ENCODE measurements at places on chromosomes 6 and 20.

GRCh38 chr20:22904905-22905304 lies 130.2 kb upstream of the SSTR4 start:
- DNase-seq: no peak

DNA sequence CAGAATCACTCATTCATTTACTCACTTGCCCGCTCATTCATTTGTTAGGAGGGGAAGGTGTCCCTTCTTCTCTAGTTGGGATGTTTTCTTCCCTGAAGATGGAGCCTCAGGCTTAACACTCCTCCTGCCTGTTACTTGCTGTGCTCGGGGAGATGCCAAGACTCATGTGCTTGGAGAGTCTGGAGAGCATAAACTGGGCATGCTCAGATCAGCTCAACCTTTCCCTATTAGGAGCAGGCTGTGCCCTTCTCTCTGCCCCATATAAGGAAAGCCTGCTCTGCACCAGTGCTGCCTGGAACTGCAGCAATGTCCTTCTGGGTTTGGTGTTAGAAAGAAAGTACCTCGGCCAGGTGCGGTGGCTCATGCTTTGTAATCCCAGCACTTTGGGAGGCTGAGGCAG lies 18.0 kb upstream of the UBE2V1 start:
- no peak for DNase-seq

GRCh38 chr6:157145656-157146285 lies 177.5 kb downstream of the TMEM242 start:
- no peak for DNase-seq

- DNase-seq: no peak
These were observed 18.4 kb upstream of the SPAG4 start for GRCh38 chr20:35597186-35597585.

GRCh38 chr20:31821427-31821826 lies 2.3 kb downstream of the MYLK2 start:
- DNase-seq: no peak

GRCh38 chr6:70337743-70338105 lies 34.8 kb upstream of the COL9A1 start:
- DNase-seq: no peak

- no peak for DNase-seq
These were observed 47.9 kb downstream of the ELMO2 start for GRCh38 chr20:46358346-46359058.

- no peak for DNase-seq
These were observed 45.3 kb downstream of the ZNF292 start for GRCh38 chr6:87200469-87201175.

- no peak for DNase-seq
These were observed 47.2 kb downstream of the FAM209B start for GRCh38 chr20:56580226-56580625.

DNA sequence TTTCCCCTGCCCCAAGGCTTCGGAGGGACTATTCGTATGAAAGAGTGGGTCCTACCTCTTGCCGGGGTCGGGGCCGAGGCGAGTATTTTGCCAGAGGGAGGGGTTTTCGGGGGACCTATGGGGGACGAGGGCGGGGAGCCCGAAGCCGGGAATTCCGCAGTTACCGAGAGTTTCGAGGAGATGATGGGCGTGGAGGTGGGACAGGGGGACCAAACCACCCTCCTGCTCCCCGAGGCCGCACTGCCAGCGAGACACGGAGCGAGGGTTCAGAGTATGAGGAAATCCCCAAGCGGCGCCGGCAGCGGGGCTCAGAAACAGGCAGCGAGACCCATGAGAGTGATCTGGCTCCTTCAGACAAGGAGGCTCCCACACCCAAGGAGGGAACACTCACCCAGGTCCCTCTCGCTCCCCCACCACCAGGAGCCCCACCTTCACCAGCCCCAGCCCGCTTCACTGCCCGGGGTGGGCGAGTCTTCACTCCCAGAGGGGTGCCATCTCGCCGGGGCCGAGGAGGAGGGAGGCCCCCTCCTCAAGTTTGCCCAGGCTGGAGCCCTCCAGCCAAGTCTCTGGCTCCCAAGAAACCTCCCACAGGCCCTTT lies 11.3 kb downstream of the PRRC2A start:
- DNase-seq: no peak

DNA sequence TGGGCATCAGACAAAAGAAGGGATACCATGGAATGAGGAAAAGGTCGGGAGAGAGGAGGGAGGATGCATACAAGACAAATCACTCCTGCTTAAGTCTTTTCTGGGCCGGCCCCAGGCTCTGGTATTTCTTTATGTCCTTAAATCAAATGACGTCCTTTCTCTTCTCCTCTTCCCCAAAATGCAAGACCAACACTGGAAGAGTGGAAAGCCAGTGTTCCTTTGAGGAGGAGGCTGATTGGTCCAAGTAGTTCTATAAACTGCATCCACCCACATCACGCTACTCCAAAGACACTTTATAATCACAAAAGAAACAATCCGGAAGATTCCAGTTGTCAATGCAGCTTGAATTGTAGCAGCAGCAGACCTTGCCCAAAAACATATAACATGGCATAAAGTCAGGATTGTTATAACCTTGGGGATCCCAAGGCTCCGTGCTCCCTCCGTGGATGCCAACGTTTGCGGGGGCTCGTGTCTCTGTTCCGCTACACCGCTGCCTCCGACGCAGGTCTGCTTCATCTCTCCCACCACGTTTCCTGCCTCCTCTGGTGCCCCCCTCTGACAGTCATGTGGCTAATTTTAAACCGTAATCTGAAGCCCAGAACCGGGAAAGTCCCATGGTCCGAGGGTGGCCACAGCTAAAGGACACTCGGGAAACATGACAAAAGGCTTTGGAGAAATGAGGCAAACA lies 47.1 kb downstream of the MCUR1 start:
- DNase-seq: no peak

DNA sequence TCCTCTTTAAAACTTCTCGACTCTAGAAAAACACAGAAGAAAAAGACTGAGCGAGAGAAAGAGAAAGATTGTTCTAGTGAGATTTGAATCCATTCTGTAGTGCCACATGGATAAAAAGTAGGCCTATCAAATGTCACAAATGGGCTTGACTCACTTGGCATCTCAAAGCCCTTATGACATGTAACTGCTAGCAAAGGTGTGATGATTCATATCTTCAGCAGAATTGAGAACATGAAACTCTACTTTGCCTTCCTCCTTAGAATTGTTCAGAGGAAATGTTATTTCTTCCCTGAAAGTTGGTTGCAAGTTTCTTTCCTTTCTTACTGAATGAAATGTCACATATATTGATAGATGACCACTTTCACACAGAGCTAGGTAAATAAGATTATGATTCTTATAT lies 40.4 kb upstream of the DUSP22 start:
- no peak for DNase-seq

GRCh38 chr6:136669299-136669699 lies 119.1 kb upstream of the MAP7 start:
- DNase-seq: peak; percentile 82

- DNase-seq: no peak
These were observed 371.1 kb downstream of the FOXA2 start for GRCh38 chr20:22213271-22213670.

DNA sequence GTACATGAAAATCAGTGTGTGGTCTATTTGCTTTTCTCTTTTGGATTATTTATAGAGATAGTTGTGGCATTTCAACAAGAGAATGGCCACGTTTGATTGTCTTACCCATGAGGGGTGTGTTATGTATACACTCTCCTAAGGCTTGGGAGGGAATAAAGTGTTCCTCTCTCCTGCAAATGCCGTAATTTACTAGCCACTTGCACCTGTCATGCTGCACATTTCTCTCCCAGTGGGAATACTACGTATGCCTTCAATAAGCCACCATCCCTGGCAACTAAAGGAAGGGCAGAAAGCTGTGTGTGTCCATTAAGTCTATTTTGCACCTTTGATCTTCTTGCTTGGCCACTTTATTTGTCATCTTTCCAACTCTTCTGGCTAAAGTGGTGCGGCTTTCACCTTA lies 541.2 kb downstream of the QKI start:
- DNase-seq: no peak

DNA sequence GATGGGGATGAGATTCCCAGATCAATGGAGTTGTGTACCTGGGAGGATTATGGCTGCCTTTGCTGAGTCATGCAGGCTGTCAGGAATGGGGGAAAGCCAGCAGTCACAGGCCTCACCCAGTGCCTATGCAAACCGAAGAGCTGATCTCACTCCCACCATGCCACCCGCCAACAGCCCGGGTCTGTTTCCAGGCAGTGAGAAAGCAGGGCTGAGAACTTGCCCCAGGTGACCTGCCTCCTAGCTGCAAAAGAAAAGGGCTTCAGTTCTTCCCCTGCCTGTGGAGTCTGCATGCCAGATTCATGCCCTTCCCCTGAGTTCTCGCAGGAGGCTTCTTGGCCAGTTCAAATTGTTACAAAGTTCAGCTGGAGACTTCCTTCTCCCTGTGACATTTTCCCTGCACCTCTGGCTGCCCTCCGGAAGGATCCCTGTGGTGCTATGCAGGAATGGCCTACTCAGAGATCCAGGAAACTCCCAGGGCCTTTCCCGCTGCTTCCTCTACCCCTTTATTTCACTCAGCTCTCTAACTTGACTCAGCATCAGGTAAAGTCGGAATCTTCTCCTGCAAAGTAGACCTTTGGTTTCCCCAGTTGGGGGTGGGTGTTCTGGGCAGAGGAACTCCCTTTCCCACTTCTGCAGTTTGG lies 71.5 kb upstream of the B3GAT2 start:
- no peak for DNase-seq

DNA sequence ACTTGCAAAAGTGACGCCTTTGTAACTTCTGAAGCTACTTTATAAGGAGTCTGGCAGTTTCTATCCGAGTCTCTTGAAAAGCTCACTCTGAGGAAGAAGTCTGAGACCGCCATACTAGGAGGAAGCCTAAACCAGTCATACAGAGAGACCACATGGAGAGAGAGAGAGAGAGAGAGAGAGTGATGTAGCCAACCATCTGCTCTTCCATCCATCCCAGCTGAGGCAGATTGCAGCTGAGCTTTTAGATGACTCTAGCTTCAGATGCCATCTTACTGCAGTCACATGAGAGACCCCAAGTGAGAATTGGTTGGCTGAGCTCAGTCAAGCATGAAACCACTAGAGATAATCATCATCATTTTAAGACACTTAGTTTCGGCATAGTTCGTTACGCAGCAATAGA lies 15.0 kb upstream of the DTNBP1 start:
- DNase-seq: no peak

- no peak for DNase-seq
These were observed 59.0 kb downstream of the AFG1L start for GRCh38 chr6:108353853-108354252.

DNA sequence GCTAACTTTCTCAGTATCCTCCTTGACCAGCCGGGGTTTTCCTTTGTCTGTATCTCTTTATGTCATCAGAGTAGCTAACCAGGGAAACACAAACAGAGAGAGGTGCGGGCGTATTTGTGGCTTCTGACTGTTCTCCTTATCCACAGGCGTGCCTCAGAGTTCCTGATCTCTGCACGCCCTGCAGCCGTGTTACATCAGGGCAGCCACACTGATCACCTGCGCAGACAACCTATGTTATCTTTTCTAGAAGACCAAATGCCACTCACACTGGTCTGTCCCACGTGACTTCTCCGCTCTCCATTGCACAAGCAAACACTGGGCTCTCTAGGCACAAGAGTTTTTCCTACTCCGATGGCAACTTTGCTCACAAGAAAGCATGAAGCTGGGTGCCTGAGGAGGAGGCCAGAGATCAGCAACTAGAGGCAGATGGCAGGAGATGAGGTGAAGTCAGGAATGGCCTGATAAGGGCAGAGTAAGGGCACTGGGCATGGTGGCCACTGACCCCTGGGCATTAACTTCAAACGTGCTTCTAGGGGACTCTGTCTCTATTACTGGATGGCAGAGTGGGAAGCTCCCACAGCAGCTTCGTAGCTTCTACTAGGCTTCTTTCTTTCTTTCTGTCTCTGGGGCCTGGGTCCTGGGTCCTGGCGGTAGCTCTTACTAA lies 4.5 kb downstream of the PDE10A start:
- no peak for DNase-seq

DNA sequence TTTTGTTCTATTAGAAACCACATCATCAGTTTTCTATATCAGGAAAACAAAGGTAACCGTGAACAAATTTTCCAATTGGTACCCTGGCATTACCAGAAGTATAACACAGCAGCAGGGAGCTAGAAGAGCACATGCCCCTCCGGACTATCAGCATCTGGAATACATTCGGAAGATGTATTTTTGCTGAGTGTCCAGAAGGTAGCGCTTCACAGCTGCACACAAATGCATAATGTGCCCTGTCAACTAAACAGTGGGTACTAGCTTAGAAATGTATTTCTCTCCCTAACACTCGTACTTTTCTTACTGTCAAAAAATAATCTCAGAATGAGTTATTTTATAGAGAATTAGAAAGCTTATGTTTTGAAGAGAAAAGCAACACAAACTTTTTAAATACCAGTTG lies 77.6 kb downstream of the HUS1B start:
- DNase-seq: no peak

DNA sequence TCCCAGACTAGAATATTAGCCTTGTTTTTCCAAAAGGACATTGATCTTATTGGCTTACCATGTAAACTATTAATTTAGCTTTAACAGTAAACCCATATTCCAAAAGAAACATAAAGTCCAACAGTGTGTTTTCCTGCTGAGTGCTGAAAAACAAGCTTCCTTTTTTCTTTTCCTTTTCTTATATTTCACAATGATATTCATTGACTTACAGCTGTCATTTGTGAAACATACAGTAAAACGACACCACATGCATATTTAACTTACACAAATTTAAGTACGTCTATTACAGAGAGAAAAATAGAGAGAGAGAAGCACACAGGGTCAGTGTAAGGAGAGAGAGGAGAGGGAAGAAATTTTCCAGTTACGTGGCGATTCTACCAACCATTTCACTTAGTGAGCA lies 543.9 kb upstream of the JARID2 start:
- no peak for DNase-seq

DNA sequence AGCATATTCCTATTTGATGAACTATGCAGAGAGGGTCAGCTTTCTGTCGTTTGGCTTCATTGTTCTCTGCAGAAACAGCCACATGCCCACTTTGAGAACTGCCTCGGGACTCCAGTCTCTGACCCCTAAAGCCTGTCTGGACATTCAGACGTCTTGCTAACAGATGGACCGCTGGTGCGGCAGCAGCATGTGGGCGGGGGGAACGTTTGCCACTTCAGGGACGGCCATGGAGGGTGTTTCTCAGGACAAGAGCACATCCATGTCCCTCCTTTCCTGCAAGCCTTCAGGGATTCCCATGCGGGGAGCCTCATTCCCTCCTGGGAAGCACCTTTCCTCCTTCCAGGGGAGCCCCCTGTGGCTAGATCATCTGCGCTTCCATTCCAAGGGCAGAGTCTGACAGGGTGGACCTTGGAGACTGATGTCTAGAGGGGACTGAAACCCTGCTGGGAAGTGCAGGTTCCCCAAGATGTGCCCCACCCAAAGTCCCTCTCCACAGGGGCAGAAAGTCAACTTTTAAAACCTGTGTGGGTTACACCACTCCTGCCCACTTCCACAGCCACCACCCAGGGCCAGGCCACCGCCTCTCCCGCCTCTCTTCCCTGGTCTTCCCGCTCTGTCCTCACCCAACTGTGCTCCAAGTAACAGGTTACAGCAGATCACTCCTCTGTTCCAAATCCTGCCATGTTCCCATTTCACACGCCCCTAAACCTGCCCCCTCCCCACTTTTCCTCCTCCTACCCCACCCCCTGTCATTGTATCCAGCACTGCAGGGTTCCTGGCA lies 94.8 kb upstream of the PMEPA1 start:
- DNase-seq: no peak

GRCh38 chr20:18058661-18059467 lies 1.1 kb upstream of the OVOL2 start:
- DNase-seq: no peak
